Fibroblast of skin of scalp (primary cell): ENCODE measurements at places on chromosomes 1 and 21.

DNA sequence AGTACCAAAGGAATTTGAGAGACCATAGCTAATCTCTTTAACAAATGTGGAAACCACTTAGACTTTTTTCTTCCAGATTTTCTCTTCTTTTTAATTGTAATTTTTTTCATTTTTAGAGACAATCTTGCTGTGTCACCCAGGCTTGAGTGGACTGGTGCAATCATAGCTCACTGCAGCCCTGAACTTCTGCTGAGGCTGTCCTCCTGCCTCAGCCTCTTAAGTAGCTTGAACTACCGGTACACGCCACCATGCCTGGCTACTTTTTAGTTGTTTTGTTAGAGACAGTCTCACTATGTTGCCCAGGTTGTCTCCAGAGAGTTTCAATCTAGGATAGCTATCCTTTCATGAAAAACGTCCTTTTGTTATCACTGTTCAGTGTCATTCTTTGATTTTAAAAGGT is 15.0 kb downstream of the PRRC2C start:
- DNase-seq, result no peak

- no peak for DNase-seq
Measured at GRCh38 chr1:162107911-162108310, 38.4 kb downstream of the NOS1AP start.

GRCh38 chr1:103267266-103267665 is 158.9 kb upstream of the COL11A1 start:
- DNase-seq, result peak; percentile 38

DNA sequence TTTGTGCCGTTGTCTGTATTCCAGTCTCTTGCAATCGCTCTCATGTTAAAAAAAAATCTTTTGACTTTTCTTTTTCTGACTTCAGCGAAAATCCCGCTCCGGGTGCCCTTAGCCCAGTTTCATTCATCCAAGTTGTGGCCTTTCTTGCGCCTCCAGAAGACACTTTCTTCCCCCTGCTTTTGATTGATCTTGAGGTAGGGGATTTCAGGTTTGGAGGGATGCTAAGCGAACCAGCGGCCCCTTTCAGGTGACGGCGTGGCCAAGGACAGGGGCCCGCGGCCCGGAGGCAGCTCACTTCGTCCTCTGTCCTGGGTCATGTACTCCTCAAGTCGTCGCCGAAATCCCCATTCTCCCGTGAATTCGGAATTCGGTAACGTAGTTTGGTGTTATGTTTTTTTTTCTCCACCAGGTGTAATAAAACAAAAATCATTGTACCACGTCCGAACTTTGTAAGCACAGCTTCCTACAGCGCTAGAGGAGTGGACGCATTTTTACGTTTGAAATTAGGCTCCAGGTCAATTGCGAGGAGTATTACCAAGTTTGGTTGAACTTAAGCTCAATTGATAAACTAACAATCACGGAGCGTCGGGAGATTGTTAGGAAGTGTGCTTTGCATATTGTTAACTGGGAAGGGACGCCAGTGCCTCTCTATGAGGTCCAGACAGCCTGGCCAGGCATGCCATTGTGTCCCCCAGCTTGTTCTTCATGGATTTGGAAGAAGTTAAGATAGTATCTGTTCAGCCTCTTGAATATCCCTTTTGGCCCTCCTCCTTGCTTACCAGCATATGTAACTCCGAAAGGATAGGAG is 1.1 kb downstream of the MRPS6 start:
- DNase-seq, result no peak

DNA sequence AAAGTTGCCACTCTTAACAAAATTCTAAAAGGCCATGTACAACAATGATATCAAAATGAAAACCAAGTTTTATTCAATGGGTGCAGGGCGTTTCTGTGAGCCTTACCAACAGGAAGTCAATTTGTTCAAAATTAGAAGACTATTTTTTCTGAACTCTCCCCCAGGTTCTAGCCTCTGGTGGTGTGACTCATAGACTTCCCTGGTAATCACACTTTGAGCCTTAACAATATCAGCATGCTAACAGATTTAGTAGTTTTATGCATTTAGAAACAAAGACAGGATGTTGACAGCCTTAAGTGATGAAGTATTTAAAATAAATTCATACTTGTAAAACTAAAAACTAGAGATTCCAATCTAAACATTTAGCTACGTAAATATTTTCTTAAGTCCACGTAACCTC is 88.4 kb downstream of the LRRC8C start:
- DNase-seq, result peak; percentile 56

DNA sequence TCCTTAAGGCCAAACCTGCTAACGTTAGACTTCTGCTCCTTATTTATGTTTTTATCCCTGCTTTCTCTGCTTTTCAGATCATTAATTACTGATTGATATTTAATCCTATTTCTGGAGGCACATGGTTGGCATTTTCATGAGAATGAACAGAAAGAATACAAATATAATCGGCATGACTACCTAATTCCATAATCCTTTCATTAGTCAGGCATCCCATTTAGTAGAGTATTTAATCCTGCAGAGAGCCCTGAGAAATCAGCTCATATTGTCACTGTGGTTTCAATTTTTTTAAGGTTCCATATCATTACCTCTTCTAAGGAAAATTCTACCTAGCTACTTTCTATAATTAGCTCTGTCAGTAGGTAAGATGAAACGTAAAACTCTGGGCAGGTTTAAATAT is 238.8 kb downstream of the NCAM2 start:
- DNase-seq, result no peak

DNA sequence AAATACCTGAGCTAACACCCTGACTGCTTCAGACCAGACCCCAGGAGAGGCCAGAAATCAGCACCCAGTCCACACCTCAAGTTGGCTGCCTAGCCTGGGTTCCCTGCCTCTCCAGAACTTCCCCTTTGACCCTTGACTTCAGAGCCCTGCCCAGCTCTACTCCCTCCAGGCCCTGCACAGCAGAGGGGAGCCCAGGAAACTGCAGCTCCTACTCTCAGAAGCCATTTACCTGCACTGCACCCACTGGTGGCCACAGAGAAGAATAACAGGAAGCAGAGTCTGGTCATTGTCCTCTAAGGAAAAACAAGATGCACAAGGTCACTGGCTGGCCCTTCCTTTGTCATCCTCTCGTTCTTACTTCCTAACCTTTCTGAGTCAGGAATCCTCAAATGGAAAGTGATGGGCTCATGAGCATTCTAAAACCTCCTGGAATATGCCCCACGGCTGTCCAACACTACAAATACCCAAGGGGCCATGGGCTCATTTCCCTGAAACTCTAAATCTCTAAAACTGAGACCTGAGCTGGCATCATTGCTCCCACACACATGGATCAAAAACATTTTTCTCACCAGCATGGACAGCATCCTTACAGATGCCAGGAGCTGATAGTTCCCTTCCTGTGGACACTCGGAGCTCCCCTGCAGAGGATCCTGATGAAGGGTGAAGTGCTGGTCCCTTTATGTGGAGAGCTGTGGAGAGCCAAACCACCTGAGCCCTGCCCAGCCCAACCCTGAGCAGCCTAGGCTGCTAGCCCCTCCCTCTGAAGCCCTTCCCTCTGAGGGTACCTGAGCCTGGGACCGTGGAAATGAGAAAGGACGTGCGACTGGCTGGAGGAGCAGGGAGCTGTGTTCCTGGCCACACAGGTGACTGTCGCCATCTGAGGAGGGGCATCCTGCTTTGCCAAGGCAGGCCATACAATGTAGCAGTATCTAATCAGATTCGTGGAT is at the start of gene ITLN2:
Gene ITLN2, minus strand, starts transcription at position 652 of the 947 bp plus-strand sequence. Its CDS starts 68 bp downstream, at position 584.
- DNase-seq, result peak; percentile 9
